Activated CD4-positive, alpha-beta T cell treated with anti-CD3 and anti-CD28 coated beads, Interleukin-2, amount 10 ng/mL, durations not matched to agents 24 days and 14 days (primary cell): ENCODE measurements at places on chromosomes 5 and 9. TPM values are rescaled to one million over a fixed set of nuclear protein-coding genes. Genes with fewer than 3 reads are reported as not detected.

Gene ATP6V1G1
- 46.7 and 47.1 TPM in 2 replicates for total RNA-seq

Gene IFNA2
- total RNA-seq = not detected in 2 replicates

Gene PCDHB2
- total RNA-seq = 0.19 TPM in 1 of 2 replicates, not detected in the other

Gene ZNF300
- 0.47 and 0.54 TPM in 2 replicates for total RNA-seq

Gene SLC6A18
- total RNA-seq = not detected in 2 replicates

Gene EFNA5
- not detected in 2 replicates for total RNA-seq

Gene ASTN2
- total RNA-seq = 2.8 and 3.1 TPM in 2 replicates

Gene ZER1
- total RNA-seq = 12.3 and 14.4 TPM in 2 replicates

Gene TAF11L10
- total RNA-seq = not detected in 2 replicates

Gene FGD3
- total RNA-seq = 39.5 and 39.7 TPM in 2 replicates

Gene ECSCR
- 1.6 and 1.7 TPM in 2 replicates for total RNA-seq

Gene C1QTNF3
- 2.0 and 2.1 TPM in 2 replicates for total RNA-seq

Gene KIF20A
- total RNA-seq = 18.0 and 19.7 TPM in 2 replicates

Gene SAXO1
- not detected in 2 replicates for total RNA-seq

Gene GABRB2
- not detected in 2 replicates for total RNA-seq

Gene C9orf153
- 0.33 and 0.45 TPM in 2 replicates for total RNA-seq

Gene LVRN
- total RNA-seq = not detected in 2 replicates
